ENCODE measurements at places on chromosomes 12 and 14.
A peak's percentile ranks its signal among the peaks of the same experiment; 100 is the strongest.

GRCh38 chr14:96693252-96693820 is 103.8 kb upstream of the VRK1 start:
- no peak for DNase-seq

DNA sequence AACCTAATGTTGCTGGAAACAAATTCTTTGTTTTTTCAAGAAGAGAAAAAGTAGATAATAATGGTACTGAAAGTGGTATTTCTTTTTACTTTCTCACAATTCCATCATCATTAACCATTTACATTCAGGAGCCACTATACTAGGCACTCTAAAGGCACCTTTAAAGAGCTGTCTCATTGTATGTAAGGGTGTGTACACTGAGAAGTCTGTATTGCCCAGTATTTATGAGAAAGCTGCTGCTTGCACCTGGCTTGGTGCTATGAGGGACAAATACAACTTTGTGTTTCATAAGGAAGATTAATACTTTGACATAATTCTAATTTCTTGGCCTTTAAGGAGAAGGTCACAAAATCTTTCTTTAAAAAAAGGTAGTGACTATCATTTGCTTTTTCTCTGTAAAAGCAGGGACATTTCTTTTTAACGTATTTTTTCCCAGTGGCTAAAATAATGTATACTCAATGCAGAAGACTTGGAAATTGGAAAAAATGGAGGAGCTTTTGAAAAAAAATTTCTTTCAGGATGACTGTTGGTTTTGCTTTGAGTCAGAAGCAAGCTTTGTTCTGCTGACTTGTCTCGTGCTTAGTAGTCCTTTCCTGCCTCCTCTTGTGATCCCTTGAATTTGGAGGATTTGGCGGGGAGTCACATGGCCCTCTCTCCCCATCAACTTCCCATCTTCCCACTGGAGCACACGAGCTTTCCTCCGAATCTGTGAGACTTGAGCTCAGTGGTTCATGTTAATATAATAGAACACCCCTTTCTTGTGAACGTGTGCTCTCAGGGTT is 50.1 kb downstream of the RASSF3 start:
- DNase-seq = no peak

DNA sequence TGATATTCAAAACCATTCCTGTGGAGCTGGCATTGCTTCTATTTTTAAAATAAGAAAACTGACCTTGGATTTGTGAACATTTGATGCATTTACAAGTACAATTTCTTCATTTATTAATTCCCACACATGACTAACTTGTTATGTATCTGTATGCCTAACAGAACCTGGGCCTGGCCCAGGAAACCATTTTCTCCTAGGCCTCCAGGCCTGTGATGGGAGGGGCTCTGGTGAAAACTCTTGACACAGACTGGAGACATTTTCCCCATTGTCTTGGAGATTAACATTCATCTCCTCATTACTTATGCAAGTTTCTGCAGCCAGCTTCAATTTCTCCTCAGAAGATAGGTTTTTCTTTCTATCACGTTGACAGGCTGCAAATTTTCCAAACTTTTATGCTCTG is 42.0 kb downstream of the GLIPR1L2 start:
- DNase-seq = no peak

- DNase-seq = no peak
These were observed 6.1 kb upstream of the RD3L start for GRCh38 chr14:103948442-103948841.

- DNase-seq = no peak
These were observed 1.4 kb downstream of the C12orf56 start for GRCh38 chr12:64389154-64389553.

GRCh38 chr12:77697126-77697525 is 133.6 kb upstream of the NAV3 start:
- no peak for DNase-seq

- DNase-seq = no peak
These were observed 32.2 kb upstream of the ANKRD9 start for GRCh38 chr14:102541771-102542170.

- DNase-seq = no peak
These were observed 1.7 kb downstream of the MGST1 start for GRCh38 chr12:16349131-16349460.

DNA sequence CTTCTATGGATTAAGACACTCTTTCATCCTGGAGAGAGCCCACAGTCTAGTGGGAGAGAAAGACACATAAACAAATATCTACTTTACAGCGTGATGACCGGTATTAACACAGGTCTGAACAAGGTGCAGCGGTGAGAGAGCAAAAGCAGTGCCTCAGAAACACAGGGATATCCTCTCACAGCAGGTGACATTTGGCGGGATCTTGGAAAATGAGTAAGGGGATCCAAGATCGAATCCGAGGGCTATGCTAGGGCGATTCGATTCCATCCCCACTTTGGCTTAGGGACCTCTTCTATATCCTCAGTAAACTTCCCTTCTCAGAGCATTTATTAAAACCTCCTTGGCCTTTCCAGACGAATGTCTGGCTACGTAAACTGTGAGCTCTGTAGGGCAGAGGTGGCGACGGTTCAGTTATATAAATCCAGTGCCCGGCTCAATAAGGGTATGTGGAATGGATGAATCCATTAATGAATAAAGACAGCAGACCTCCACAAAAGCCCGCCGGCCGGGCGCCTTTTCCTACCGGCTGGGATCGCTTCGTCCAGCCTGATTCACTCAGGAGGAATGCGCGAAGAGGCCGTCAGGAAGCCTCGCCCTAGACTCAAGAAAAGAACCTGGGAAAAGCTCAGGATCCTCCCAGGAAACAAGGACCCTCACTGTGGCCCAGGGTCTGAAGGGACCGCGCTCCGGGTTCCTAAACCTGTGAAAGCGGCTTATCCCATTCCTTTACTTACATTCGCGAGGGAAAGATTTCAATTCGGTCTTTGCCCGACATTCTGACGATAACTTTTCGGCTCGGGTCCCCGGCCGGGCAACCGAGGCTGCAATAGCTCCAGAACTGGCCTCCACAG is 455 bp downstream of the ATP6V1D start:
- no peak for DNase-seq

DNA sequence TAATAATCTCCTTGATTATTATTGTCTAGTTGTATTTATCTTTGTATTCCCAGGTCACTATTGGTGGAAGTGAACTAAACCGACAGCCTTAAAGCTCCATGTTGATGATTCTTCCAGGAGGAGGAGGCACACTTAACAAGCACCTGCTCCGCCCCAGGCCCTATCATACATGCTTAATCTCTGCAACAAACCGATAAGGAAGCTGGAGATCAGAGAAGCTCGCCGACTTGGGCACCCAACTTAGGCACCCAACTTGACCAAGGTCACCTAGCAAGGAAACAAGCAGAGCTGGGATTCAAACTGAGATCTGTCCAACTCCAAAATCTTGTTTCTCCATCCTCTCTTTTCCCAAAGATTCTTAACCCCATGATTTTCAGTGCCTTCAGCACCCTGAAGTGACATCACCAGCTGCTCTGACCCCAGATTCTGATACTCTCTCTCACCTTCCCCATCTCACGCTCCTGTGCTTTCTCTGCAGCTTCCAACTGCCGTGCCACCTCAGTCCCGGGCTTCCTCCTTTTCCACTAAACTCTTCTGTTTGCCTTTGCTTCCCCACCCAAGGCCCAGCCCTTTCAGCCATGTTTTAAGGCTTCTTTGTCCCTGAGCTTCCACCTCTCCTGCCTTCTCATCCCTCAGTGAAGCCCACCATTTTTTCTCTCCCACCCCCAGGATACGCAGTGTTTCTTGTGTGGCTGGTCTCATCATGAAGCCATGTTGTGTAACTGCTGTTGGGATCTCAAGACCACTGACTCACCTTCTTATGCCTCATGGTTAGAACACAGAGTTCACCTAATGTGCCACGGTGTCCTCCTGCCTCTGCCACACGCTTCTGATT is 6.6 kb upstream of the KRT18 start:
- no peak for DNase-seq

DNA sequence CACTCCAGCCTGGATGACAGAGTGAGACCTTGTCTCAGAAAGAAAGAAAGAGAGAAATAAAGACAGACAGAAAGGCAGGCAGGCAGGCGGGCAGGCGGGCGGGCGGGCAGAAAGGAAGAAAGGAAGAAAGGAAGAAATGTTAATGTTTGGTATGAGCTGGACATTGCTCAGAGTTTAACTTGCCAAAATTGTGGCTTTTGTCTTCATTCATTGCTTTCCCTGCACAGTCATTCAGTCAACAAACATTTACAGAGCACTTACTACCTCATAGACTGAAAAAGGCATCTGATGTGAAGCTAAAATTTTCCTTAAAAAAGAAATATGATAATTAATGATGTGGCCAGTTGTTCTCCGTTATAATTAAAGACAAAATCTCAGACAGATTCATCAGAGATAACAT is 247.1 kb downstream of the SPTSSA start:
- no peak for DNase-seq

DNA sequence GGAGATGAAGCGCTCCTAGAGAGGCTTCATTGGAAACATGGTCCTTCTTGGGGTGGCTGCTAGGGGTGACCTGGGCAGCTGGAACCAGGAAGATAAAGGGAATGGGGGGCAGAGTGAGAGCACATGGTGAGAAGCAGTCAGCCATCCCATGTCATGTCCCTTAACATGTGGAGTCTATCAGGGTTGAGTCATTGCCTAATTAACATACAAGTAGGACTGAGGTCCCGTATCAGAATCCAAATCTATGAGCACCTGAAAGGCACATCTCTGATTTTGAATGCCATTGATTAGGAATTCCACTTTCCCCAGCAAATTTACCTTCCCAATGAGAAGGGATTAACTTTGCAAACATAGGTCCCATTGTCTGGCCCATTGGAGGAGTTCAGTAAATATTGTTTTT is 20.3 kb upstream of the PPP1R1A start:
- DNase-seq = no peak

DNA sequence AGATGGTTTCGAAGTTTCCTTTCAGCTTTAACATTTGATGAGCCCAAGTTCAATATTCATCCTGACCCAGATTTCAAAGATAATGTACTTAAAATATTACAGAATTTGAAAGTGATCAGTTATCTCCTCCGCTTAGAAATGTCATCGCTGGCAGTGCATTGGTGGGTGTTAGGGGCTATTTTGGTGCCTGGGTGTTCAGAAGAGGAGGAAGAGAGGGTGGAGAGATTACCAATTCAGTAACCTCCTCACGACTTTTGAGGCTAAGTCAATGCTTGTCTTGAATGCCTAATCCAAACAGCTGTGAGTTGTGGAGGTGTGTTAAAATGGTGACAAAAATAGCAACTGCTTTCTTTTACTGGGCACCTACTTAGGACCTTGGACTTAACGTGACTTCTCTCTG is 13.8 kb upstream of the DGLUCY start:
- no peak for DNase-seq

DNA sequence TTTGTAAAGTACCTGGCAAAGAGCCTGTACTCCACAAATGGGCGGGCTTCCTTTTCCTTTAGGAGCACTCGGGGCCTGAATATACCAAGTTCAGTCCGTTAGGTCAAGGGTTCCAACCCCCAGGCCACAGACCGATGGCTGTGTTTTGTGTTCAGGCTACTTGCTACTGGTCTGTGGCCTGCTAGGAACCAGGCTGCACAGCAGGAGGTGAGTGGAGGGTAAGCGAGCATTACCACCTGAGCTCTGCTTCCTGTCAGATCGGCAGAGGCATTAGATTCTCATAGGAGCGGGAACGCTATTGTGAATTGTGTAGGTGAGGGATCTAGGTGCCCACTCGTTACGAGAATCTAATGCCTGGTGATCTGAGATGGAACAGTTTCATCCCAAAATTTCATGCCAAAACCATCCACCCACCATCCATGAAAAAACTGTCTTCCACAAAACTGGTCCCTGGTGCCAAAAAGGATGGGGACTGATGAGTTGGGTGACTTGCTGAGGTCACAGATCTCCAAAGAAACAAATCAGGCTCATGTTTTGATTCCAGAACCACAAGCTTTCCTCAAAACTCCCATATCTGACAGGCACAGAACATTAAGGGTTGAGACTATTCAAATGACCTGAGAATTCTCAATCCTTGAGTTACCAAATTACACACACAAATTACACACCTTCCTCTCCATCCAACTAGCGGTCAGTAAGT is 4.2 kb downstream of the CSRP2 start:
- no peak for DNase-seq

DNA sequence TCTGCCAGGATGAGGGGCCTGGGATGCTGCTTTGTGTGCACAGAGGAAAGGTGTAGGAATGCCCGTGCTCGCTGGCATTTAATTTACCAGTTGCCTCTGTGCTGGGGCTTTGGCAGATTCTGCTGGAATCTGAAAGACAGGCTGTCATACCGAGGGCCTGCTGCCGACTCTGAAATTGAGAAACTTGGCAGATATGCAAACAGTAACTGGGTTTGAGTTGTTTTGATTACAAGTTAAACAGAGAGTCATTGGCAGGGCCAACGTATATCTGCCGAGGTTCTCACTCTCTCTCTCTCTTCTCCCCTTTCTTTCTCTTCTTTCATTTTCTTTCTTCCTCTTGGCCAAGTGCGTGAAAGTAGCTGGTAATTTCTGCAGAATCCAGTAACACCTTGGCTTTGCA is 618.7 kb downstream of the VRK1 start:
- DNase-seq = no peak

- DNase-seq = peak; percentile 4
These were observed 253.4 kb downstream of the PAX9 start for GRCh38 chr14:36915081-36915480.

DNA sequence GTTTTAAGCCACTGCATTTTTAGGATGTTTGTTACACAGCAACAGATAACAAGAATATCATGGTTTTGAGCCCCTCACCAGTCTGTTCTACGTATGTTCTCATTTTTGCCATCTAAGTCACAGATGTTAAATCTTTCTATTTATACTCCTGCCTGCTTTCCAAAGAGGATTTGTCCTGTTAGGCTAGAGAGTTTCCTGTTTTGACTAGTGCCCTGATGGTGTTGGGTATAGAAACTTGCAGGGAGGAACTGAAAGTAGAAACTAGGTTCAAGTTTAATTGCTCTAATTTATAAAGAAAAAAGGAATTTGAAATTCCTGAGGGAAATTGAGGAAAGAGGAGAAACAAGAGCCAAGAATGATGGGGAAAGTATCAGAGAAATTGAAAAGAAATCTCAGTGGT is 74.4 kb upstream of the COCH start:
- no peak for DNase-seq

- DNase-seq = no peak
These were observed 73.4 kb downstream of the DUSP6 start for GRCh38 chr12:89278862-89279261.

DNA sequence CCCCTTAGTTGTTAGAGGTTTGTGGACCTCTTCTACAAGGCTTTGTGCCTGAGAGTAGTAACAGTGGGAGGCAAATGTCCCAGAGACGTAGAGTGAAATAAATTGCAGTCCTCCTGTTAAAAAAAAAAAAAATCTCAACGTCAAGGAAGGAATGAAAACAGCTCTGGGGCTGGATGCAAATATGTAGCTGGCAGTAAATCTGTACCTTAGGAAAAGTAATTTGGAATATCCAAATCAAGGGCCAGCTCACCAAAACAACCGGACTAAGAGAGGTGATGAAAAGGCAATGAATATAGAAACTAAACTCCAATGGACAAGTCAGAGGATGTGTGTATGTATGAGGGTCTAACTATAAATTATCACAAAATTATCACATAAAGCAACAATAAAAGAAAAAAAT is 27.0 kb downstream of the SINHCAF start:
- no peak for DNase-seq

- DNase-seq = no peak
These were observed 68.3 kb downstream of the DYRK2 start for GRCh38 chr12:67716817-67717216.

All from NCI-H1694 treated with DMSO at 0.1 percent for 48 hours (cell line).